Activated CD8-positive, alpha-beta memory T cell treated with anti-CD3 and anti-CD28 coated beads, Interleukin-2, amount 50 U/mL, for 4 hours (primary cell): ENCODE measurements at places on chromosomes 1 and 21.

GRCh38 chr1:84899969-84900368 lies 7.0 kb upstream of the LPAR3 start:
- DNase-seq: no peak

- DNase-seq: no peak
Observed at GRCh38 chr1:100249155-100249536, 488 bp downstream of the DBT start.

- no peak for DNase-seq
Observed at GRCh38 chr1:233490488-233490887, 123.4 kb upstream of the KCNK1 start.

DNA sequence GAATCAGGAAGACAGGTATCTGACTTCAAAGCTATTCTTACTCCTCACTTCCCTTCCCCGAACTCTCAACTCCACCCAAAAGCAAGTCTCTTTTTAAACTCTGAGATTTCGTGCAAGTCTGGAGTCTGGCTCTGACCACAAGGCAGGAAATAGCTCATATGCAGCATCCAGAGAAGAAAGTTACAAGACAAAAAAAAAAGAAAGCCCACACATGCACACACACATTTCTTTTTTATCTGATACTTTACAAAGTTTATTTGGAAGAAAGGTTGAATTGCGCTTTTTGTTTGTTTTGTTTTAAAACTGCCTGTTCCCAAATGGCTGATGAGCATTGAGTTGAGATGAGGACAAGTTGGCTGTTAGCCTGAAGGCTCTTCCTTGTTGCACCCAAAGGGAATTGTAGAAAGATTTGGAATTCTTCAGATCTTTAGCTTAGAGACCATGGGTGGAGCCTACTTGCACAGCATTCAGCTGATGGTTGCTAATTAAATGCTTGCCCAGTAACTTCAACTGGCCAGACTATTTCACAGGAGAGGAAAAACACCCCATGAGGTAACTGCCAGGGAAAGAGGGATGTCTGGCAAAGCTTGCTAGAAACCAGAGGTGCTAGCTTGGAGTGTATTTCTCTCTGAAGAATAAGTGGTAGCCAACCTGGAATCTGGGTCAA lies 490.3 kb downstream of the TTLL7 start:
- no peak for DNase-seq

DNA sequence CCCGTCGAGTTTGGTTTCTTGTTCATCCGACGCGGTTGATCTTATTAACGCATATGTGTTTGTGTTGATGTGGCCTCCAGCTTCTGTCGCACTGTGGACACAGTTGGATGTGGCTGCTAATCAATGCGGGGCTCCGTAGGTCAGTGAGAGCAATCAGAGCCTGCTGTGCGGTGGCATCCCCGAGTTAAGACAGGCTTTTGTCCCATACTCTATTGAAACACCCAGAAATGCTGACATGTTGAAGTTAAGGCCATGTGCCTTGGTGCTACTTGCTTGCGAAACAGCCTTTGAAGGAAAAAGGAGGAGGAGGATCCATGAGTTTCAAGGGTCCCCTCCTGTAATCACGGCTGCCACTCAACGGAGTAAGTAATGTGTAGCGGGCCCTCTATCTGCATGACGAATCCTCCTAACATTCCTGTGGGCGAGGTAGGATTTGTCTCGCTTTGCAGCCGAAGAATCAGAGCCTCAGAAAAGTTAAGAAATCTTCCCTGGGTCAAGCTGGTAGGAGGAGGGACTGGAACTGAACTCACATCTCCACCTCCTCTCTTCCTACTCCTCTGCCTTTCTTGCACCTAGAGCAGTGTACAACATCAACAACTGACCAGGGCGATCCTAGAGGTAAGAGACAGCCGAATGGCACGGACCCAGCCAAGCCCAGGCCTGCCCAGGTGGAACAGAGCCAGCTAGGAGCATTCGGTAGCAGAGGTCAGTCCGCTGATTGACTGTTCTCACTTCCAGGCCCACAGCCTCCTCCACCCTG lies 19.5 kb downstream of the PDE9A start:
- DNase-seq: no peak

DNA sequence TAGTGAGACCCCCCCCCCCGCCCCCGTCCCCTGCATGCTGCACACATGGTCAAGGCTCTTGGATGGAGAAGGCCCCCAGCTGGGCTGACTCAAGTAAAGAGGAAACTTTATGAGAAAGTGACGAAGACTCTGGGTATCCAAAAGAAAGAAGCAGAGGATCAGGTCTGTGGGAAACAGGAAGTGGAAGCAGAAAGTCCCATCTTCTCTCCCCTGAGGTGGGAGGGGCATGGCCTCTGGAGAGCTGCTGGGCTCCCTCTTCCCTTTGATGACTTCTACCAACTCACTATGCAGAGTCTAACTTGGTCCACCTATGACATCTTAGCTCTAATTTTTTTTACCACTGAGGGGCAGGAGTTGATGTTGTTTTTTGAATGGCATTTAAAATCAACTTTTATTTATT lies 42.7 kb upstream of the LIN9 start:
- DNase-seq: no peak

GRCh38 chr1:29515170-29515955 lies 279.0 kb downstream of the PTPRU start:
- no peak for DNase-seq

GRCh38 chr1:8118031-8118451 lies 91.9 kb upstream of the ERRFI1 start:
- DNase-seq: no peak

GRCh38 chr1:109248797-109249629 lies at the start of gene CELSR2:
Gene CELSR2 (plus strand): TSS chr1:109249539. CDS start chr1:109250080, 541 bp downstream.
- peak; percentile 54 for DNase-seq

DNA sequence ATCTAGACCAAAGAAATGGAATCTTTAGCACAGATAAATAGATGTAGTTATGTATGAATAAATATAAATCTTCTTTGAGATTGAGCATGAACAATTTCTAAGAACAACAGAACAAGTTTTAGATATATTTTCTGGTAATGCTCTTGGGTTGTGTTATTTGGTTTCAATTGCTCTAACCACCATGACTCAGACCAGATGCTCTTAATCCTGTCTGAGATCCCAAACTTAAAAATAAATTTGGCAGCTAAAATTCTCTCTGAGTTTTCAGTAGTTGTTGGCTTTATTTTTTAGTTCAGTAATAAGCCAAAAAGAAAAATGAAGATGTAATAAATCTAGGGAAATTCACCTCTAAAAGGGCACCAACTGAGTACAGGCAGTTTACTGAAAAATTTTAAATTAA lies 1693.4 kb downstream of the NCAM2 start:
- no peak for DNase-seq

DNA sequence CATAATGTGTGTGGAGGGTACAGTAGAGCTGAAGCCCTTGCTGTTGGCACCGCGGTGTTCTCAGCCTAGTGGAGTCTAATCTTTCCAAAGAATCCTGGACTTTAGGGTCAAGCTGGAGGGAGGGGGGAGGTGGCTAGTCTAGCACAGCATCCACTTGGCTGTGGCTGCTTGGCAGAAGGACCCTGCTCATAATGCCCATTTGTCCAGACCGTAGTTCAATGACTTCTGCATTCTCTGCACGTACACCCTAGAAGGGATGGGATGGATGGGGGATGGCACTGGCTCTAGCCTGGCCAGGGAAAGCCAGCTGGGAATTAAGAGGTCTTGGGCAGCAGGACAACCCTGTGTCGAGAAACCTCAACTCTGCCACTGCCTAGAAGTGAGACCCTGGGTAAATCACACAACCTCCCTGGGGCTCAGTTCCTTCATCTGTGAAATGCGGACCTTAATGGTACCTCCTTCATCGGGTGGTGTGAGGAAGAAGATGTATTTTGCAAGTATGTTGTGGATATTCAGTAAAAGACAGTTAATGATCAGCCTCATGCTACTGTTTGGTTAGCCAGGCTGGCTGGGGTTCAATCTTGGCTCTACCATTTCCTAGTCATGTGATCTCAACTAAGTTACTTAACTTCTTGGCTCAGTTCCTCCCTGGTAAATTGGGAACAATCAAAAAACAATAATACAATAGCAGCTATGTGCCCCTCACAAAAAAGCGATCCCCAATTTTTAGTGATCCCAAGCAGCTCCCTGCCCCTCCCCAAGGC lies 27.2 kb upstream of the CLIC4 start:
- no peak for DNase-seq

GRCh38 chr1:240497908-240498307 lies 114.0 kb downstream of the GREM2 start:
- DNase-seq: no peak

GRCh38 chr1:153805042-153805745 lies 30.0 kb downstream of the SLC27A3 start:
- peak; percentile 58 for DNase-seq
